Inflammatory macrophage treated with lipopolysaccharide for 1 hour (primary cell): ENCODE measurements at places on chromosomes 7 and 10.

GRCh38 chr10:93336110-93336509, 146.0 kb downstream of the MYOF start:
- DNase-seq = no peak

- DNase-seq = no peak
Observed at GRCh38 chr10:118957966-118958365, 71.5 kb upstream of the NANOS1 start.

GRCh38 chr10:34126371-34127151, 688.5 kb downstream of the PARD3 start:
- no peak for DNase-seq

DNA sequence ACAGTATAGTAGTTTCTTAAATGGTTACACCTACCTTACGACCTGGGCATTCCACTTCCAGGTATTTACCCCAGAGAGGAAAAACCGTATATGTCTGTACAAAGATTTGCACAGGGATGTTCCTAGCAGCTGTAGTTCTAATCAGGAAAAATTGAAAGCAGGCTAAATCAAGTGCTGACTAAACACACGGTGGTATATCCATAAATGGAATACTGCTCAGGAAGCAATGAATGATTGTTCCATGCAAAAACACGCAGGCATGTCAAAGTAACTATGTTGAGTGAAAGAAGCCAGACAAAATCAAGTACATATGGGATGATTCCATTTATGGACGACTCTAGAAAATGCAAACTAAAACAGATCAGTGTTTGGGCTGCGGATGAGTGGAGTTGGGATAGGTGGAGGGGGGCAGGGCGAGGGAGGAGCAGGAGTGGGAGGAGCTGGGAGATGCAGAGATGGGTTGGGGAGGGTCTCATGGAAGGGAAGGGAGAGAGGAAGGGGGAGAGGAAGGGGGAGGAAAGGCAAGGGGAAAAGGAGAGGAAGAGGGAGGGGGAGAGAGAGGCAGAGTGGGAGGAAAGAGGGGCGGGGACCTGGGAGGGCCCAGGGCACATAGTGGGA, 484 bp upstream of the MSRB2 start:
- no peak for DNase-seq

DNA sequence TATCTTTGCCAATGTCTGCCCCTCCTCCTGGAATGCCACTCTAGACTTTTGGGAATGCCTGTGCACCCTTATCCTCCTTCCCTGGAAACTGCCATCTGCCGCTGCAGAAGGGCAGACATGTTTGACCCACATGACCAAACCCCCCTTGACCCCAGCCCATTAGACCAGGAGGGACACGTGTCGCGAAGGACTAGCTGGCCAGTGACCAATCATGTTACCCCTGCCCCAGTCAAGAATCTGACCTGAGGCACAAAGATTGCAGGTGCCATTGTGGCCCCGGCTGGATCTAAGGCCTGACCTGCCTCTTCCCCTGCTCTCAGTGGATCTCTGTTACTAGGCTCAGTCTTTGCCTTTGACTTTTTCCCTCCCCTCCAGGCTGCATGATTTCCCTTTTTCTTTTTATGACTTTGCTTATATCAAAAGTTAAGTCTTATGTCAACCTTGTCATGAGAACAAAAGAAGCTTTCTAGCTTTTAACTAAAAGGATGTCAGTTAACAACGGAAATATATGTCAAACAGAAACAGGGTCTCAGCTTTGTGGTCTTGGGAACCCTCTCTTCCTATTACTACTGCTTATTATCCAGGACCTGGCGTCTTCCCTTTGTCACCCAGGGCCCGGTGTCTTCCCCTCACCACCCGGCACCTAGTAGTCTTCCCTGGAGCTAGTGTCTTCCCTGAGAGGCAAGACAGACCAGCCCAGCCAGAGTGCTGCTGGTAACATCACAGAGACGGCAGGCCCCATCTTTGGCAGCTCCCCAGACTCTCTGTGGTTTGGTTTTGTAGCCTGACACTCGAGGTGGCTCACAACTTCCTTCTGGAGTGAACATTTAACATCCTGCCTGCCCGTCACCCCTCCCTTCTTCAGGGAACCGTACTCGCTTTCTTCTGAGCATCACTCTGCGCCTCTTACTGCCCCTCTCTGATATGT, 24.4 kb upstream of the PPIF start:
- peak; percentile 58 for DNase-seq

GRCh38 chr10:113683300-113683699, 3.6 kb downstream of the CASP7 start:
- no peak for DNase-seq

- DNase-seq = no peak
Observed at GRCh38 chr10:34776090-34776690, 38.9 kb downstream of the PARD3 start.

DNA sequence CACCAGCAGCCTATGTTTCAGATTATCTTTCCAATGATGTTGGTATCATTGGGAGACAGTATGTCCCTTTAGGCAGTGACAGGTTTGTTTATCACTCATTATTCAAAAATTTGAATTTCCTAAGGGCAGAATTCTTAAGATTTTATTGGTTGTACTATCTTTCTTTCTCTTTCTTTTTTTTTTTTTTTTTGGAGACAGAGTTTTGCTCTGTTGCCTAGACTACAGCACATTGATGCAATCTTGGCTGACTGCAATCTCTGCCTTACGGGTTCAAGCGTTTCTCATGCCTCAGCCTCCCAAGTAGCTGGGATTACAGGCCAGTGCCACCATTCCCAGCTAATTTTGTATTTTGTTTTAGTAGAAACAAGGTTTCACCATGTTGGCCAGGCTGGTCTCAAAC, 111.2 kb downstream of the PON1 start:
- DNase-seq = no peak

DNA sequence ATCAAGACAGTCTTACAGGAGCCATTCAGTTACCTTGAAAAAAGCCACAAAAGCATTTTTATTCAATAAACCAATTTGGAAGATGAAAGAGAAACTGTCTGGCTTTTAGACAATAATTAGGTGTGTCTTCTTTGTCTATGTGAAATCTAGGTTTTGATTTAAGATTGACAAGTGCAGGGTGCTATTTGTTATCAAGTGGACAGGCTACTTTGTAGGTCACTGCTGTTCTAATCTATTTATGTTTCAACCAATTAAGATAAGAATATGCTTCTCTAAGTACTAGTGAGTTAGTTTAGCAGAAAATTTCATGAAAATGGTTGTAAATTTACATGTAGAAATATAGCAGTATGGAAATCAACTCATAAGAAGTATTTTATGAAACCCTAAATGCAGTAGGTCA, 177.5 kb downstream of the CACNA2D1 start:
- DNase-seq = no peak

DNA sequence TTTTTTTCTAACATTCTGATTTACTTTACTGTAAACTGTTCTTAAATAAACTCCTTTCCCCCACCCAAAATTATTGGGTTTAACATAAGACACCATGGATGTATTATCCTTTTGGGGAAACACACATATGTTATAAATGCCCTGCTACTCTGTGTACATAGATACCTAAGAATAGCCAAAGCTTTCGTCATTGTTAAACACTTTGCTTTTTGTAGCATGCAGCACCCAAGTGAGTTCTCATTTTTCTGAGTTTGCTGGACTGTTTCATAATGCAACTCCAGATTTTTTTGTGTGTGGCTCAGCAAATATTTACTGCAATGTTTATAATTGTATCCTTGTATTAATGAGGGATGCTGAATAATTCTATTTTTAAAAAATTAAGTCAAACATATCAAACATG, 86.9 kb downstream of the VTI1A start:
- DNase-seq = no peak

DNA sequence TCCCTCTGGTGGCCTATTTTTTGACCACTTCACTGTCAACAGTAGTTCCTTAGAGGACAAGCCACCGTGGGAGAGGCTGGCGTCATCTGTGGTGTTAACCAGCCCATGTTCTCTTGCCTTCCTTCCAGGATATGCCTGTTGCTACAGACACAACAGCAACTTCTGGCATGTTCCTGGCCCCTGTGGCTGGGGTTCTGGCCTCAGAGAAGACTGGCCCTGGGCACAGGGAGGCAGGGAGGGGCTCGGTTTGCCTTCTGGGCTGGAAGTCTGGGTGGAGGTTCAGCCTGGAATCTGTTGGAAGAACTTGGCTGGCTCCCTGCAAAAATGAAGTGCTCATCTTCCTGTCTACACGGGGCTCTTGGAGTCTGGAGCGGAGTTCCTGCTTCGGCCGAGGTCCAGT, 25.7 kb downstream of the GOLGA7B start:
- no peak for DNase-seq

DNA sequence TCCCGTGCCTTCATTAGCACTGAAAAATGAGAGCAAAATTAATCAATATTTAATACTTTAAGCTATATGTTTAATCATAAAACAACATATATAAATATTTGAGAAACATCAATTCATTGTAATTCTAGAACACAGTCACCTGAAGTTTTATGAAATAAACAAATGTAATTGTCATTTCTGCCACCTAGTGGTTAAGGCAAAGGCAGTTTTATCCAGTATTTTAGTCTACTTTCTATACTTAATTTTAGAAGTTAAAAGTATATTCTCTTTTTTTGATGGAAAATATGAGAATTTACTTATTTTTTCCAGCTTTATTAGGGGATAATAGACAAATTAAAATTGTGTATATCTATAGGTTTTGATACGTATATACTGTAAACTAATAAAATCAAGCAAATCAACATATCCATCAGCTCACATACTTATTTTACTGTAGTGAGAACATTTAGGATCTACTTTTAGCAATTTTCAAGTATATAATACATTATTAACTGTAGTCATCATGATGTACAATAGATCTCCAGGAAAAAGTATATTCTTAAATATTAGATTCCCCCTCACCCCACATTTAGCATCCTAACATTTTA, 16.9 kb downstream of the PCGF6 start:
- peak; percentile 8 for DNase-seq

DNA sequence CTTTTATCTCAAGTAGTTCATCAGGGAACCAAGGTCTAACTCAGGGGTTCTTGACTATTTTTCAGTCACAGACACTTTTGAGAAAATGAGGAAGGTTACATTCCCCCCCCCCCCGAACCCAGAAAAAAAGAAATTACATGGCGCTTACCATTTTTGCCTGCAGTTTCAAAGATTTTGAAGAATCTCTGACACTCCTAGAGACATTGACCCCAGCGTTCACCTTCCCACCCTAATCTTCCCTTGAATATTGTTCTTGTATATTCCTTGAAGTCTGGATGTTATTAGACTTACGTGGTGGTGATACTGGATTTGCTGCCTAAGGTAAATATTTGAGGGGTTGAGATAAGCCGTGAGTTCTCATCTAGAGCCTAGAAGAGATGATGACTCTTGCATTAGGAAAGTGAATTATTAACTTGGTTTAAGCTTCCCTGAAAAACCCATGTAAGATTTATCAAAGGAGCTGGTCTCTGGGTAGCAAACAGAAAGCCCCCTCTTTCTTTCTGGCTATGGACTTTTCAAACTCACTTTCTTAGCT, 245.7 kb upstream of the FOXK1 start:
- DNase-seq = no peak

- no peak for DNase-seq
Observed at GRCh38 chr7:30390736-30391636, 87.6 kb downstream of the NOD1 start.

- DNase-seq = no peak
Observed at GRCh38 chr10:58723186-58723585, 210.5 kb downstream of the BICC1 start.

- DNase-seq = no peak
Observed at GRCh38 chr7:8564281-8564680, 130.9 kb downstream of the NXPH1 start.

DNA sequence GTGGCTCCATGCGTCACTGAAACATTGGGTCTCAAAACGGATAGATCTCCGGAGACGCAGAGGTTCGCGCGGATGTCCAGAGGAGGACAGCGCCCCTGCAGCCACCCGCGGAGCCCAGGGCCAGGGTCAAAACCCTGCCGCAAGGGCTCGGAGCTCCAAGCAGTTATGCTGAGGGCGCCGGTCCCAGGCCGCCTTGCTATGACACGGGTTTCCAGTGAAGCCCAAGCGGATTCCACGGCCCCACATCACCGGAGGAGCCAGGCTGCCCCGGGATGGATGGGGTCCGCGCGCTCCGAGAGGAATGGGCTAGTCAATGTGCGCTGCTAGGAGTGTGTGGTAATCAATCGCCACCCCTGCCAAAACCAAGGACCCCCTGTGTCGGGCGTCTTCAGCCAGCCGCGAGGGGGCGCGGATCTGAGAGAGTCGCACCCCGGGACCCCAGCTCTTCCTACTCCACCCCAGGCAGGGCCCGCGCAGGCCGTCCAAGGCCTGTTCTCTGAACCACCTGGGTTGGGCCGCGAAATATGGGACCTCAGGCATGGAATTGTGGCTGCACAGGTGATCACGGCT, 5.6 kb upstream of the EMX2 start:
- DNase-seq = no peak

- no peak for DNase-seq
Observed at GRCh38 chr10:350981-351501, 215.8 kb downstream of the ZMYND11 start.

- no peak for DNase-seq
Observed at GRCh38 chr7:143902332-143902899, 440 bp upstream of the TCAF1 start.

DNA sequence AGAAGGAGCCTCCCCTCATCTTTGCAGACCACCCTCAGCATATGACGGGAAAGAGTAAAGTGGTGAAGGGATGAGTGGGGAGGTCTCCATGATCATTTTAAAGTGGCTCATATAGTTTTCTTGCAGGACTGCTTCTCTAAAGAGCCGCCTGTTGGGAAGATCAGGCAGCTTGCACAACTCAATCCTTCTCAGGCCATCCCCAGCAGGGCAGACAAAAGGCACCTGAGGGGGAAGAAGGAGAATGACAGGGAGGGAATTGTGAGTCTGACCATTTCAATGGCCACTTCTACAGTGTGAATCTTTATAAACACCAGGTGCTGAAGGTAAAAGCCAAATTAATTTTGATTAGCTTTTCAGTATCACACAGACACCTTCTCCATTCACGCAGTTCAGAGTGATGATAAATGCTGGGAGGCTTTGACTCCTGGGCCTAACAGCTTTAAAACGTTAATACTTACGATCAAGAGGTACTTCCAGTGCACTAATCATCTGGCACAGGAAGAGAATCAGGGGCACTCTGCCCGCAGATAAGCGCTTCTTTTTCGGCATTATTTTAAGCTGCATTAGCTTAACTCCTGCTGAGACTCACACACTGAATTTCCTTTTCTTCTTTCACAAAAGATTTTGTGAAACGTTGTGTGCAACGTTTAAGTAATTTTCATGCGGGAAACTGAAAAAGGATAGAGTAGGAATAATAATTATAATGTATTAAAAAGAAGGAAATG, 109.5 kb upstream of the LAMB4 start:
- DNase-seq = no peak

DNA sequence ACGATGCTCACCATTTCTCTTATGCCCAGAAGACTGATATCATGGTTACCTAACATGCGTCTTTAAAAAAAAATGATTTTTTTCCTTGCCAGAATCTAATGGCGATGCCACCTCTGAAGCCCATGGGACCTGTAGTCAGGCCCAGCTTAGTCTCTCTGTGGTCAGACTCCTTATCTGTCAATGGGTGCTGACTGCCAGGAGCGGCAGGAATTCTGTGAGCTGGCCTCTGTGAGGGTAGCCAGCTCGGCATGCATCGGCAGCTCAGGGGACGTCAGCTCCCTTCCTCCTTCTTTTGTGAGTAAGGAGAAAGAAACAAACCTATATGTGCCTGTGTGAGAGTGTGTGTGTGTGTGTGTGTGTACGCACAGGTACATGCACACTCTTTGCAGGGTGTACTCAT, 49.9 kb upstream of the ZRANB1 start:
- DNase-seq = no peak

- DNase-seq = no peak
Observed at GRCh38 chr7:102196028-102196427, 90.6 kb upstream of the SH2B2 start.

GRCh38 chr10:93417266-93417665, 64.9 kb downstream of the MYOF start:
- no peak for DNase-seq

GRCh38 chr7:39433550-39433949, 132.7 kb upstream of the YAE1 start:
- DNase-seq = peak; percentile 18
